ENCODE measurements at places on chromosomes 16 and 17.

DNA sequence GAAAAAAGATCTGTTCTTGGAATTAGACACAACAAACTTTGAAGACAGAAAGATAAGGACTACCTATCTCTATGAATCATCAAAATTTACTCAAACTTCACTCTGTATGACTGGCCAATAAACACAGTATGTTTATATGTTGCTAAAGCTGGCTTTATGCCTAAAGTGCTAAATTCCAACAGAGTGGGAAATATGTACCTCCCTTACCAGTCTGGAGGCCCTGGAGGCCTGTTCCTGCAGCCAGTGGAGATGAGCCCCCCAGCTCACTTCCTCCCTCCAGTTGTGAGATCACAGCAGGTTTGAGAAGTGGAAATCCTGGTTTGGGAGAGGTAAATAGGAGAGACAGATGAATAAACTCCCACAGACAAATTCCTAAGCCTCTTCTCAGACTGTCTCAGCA is 9.0 kb downstream of the ZNF23 start:
- DNase-seq: no peak

DNA sequence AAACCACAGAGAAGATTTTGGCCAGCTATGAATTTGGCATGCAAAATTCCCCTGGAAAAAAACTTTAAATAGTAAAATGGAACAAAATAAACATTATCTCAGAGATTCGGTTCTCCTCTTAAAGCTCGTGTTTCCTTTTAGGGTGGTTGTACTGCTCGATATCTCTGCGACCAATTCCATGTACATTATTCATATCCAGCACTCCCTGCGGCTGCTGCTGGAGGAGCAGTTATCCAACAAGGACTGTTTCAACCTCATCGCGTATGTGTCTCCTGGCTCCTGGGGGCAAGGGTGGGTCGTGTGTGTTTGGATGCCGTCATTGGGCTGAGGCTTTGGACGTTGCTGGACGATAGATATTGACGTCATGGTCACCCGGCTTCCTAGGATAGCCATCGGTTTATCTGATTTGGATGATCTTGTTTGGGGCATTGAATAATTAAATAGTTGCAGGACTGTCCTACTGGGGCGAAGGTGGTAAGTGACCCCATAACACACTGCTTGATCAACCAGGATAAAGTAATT is 33.8 kb downstream of the VWA3A start:
- DNase-seq: no peak

DNA sequence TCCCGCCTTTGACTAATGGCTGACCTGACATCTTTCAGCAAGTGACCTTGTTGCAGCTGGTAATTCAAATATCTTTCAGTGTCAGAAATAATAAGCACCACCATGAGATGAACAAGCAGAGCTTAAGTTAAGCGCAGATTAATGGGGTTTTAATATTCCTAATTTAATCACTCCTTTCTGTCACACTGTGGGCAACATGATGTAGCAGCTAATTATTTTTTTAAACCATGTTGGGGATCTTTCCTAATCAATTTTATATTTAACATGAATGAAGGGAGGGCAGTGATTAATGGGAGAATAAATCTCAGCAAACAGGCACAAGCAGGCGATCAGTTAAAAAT is 353.6 kb upstream of the TNRC6C start:
- DNase-seq: no peak

DNA sequence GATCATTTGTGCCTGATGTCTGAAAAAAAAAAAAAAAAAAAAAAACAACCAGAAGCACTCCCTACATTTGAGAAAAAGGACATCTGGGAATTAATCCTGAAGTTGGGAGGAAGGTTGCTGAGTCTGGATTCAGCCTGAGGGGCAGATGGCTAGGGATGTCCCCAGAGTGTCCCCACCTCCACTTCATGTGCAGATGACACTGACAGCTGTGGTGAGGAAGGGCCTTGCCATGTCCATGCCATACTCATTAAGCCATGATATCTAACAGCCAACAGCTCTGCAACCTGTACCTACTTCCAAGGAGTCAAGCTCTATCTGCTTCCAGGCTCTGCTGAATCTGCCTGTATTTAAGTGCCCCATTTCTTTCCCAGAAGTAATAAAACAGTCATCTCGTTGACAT is 356.0 kb downstream of the CA10 start:
- DNase-seq: no peak

- DNase-seq: no peak
Measured at GRCh38 chr17:9419932-9420453, 155.6 kb downstream of the STX8 start.

GRCh38 chr16:67190448-67191399 is 788 bp upstream of the EXOC3L1 start:
- DNase-seq: no peak

- DNase-seq: no peak
Measured at GRCh38 chr17:36994438-36994837, 45.7 kb downstream of the AATF start.

DNA sequence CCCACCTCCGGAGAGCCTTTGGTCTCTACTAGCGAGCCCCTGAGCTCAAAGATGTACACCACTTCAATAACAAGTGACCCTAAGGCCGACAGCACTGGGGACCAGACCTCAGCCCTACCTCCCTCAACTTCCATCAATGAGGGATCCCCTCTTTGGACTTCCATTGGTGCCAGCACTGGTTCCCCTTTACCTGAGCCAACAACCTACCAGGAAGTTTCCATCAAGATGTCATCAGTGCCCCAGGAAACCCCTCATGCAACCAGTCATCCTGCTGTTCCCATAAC is 702 bp downstream of the SPN start:
- no peak for DNase-seq

- DNase-seq: no peak
Measured at GRCh38 chr17:15510361-15510760, 42.9 kb upstream of the CDRT4 start.

DNA sequence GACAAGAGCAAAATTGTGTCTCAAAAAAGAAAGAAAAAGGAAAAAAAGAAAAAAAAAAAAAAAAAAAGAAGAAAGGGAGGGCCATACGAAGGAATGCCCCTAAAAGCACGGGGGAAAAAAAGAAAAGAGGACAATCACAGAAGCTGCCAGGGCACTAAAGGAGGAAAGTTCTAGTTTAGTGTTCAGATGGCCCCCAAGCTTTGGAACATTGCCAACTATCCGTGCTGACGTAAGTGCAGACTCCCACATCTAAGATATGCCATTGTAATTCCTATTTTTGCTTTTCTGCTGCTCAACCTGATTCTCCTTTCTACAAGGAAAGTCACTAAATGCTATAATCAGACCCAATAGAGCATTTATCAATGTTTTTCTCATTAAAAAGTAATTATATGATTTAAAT is 842.1 kb downstream of the KCNJ2 start:
- DNase-seq: no peak

DNA sequence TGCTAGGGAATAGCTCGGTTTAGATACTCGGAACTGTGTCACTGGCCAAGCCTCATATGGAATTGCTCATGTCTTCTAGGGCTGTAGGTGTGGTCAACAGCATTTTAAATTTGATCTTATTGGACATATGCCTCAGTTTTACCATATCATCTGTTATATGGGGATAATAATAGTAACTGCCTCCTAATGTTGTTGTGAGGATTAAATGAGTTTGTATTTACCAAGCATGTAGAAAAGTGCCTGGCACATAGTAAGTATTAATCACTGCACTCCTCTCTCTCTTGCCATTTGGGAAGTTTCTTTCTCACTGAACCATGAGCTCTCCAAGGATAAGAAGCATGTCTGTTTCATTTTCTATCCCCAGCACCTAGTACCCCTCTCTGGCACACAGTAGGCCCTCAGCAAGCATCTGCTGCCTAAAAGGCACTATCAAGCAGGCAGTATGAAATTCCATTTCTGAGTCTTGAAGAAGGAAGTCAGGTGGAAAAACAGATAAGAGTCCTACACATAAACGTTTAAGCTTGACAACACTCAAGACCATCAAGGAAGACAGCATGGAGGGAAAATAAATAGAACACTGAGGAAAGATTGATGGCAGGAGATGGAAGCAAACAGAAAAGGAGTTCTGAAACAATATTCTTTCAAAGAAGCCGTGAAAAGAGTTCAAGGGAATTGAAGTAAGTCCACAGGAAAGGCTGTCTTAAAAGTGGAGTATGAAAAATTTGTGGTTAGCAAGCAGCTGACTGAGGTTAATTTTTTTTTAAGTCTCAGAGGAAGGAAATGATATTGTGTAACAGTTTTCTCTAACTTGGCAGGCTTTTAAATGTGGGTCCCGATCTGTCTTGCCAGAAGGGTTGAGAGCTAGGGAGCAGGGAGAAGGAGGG is 2.2 kb upstream of the ATP6V0A1 start:
- DNase-seq: no peak

DNA sequence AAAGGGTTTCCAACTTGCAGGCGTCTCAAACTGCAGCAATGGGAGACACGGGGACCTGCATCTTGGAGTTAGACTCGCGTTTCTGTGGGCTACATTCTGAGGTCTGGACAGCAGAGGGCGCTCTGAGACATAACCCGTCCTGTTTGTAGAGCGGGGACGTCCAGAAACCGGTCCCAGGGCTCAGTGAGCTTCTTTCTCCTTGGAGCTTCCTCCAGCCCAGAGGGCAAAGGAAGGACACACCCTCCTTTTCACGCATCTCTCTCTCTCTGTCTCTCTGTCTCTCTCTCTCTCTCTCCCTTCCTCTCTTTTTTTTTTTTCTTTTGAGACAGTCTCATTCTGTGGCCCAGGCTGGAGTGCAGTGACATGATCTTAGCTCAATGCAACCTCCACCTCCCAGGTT is 19.8 kb downstream of the COX4I1 start:
- DNase-seq: peak; percentile 69

DNA sequence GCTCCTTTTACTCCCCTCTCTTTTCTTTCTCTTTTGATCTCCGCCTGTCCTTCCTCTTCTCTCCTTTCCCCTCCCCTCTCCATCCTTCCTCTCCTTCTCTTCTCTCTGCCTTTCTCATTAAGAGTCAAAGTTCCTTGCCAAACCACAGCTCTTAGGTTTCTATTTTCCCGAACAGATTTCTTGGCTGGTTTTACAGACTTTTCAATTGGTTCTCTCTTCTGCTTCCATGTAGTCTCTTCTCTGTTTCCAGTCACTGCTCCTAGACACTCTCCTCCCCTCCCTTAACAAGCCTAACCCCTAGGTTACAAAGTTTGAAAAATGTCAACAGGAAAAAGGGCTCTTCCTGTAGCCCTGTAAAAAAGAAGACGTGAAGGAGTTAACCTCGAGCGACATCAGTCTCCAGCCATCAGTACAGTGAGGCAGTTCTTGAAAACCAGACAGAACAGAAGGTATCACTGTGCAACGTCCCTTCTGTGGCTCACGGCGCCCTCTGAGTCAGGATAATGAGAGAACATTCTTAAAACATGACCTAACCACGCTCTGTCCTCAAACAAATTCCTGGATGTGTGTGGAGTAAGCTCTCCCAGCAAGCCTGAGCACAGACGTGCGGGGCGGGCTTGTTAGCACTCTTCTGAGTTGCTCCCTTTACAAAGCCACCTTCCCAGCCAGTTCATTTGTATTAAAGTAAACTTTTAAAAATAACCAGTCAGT is 11.6 kb upstream of the MARCHF10 start:
- no peak for DNase-seq

DNA sequence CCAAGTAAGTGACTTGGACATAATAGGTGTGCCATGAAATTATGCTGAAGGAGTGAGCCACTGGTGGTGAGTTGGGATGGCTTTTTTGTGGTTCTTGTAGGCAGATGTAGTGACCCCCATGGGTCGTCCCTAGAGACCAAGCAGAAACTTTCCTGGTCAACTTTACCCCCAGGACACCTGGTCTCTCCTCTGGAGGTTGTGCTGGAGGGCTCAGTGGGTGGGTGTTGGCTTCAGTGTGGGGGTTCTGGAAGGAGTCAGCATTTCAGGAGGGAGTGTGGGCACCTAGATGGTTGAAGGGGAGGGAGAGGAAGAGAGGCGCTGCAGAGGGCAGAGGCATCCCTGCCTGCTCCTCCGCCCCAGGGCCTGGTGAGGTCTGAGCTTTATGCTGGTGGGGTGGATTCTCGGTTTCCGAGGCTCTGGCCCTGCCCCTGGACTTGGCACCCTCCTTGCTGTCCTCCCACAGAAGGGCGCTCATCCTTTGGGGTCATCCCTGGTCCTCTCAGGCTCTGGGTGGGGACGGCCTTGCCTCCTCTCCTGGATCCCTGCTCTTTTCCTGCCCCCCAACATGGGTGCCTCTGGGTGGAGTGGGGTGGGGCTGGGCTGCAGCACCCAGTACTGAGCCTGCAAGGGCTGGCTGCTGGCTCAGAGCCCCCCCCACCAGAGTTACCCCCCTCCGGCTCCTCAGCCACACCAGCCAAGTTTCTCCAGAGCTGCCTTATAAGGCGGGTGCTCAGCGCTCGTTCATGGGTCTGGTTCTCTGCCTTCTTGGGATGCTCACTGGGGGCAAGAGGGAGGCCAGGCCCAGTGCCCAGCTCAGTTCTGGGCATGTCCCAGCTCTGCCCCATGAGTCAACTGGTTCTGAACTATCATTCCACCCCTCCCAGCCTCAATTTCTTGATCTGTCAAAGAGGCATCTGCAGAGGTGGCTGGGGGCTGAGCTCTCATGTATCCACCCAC is 266.8 kb downstream of the SEC14L1 start:
- no peak for DNase-seq

DNA sequence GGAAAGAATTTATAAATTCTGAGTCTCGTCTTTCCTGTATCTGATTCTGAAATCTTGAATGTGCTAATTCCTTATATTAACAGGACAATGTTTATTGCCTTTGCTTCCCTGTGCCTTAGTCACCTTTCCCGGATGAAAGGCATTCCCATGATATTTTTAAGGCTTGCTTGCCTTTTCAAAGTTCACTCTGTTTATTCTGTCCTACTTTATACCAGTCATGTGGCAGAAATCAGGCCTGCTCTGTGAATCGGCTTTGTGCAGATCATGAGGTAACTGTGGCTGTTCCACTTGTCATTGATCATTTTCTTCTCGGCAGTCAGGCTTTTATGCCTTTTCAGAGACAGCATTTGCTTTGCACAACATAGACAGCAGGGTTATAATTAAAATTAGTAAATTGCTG is 28.8 kb upstream of the ABCC11 start:
- no peak for DNase-seq

GRCh38 chr17:21304091-21304490 is 19.6 kb downstream of the MAP2K3 start:
- no peak for DNase-seq

DNA sequence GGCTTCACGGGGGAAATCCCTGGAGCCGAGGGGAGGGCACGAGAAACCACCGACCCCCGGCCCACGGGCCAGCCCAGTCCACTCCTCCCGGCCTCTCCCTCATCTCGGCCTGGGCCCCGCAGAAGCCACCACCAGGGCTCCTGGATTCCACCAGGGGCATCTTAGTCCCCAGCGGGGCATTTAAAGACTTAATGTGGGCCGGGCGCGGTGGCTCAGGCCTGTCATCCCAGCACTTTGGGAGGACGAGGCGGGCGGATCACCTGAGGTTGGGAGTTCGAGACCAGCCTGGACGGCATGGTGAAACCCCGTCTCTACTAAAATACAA is 24.1 kb upstream of the ABR start:
- DNase-seq: no peak

- no peak for DNase-seq
Measured at GRCh38 chr17:42660692-42661345, 1.7 kb downstream of the TUBG2 start.

- DNase-seq: no peak
Measured at GRCh38 chr17:42287305-42287976, 857 bp upstream of the STAT5A start.
